Activated CD4-positive, alpha-beta T cell treated with anti-CD3 and anti-CD28 coated beads for 4 hours (primary cell): ENCODE measurements at places on chromosomes 6 and 20.

DNA sequence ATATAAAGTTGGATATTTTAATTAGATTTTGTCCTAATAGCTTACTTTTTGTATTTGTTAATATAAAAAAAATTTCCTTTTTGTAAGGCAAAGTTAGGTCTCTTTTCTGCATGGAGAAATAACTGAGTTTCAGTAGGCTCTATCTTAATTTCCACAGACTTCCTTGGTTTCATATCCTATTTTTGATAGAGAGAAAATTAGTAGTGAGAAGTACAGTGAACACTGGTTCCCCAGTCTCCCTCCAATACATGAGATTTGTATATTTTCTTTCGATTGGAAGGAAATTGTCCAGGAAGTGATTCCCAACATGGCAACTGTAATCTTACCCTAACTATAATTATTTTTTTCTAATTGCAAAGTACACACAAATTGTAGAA lies 26.4 kb downstream of the TRIM27 start:
- no peak for DNase-seq

DNA sequence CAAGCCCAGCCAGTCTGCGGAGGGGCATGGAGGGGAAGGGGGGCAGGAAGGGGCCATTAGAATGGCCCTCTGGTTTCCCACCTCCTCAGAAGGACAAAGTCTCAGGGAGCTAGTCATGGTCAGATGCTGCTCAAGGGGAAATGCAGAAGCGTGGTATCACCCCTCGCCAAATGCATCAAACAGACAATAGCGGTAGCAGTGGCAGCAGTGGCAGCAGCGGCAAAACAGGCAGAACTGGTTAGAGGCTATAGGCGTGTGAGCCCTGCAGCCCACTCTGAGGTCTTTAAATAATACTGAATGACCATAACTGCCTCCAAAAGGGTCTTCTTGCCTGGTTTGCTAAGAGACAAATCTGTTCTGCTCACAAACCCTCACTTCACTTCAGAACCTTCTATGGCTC lies 186.7 kb downstream of the TFAP2C start:
- no peak for DNase-seq

DNA sequence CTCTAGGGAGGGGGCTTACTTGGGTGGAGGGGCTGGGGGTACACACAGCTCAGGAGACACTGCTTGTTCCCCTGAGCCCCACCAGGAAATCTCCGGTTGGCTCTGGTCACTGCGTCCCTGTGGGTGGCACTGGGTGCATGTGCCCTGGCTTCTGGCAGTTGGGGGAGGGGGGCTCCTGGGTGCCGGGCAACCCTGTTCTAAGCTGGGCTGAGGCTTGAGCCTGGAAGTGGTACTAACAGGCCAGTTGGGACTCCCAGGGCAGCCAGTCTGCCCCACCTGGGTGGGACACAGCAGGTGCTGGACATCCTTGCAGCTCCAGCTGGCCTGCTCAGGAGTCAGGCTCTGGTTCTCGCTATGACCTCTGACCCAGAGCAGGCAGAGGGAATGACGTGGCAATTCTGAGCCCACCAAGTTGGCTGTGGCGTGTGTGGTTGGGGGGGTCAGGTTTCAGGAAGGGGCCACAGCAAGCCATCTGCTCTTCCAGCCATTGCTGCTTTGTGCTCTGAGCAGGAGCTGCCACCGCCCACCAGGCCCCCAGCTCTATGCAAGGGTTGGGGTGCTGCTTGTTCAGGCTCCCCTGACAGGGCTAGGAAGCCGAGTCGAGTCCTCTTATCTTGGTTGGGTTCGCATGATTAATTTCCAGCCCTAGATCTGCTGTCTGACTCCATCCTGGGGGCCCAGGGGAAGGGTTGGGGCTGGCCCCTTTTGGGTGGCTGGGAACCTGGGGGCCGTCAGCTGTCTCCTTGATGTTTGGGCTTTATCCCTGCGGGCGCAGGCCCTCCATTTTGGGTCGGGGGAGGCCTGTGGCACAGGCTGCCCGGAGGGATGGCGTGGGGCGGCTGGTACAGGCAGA lies 590 bp downstream of the C20orf204 start:
- DNase-seq = no peak

GRCh38 chr20:11791835-11792567 lies 125.7 kb upstream of the BTBD3 start:
- DNase-seq = no peak

DNA sequence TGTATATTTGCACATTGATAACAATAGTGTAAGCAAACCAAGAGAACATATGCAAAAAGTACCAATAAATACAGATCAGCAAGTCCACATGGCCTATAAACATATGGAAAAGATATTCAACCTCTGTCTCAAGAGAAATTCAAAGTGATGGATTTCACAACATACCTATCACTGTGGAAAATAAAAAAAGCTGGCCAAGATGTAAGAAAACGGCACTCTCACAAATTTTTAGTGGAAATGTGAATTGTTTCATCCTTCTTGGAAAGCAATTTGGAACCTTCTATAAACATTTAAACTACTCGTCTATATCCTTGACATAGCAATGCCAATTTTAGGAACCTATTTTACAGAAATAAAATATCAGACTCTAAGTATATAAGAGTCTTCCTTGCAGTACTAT lies 559.8 kb downstream of the QKI start:
- DNase-seq = no peak
